ENCODE measurements at places on chromosomes 12 and 14.

DNA sequence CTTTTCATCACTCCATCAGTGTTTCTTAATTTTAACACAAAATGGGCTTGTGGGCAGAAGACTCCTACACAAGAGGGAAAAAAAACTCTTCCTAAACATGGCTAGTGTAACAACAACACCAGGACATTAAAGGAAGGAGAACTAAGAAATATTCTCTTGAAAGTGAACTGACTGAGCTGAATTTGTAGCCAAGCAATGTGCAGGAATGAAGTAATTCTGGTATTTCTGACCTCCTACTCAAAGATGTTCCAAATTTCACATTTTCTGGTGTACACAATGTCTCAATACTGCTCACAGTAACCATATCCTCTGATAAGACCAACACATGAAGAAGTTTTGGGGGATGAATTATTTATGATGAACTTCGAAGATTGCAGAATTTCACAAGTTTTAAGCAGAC is 357.3 kb downstream of the DUSP6 start:
- DNase-seq = no peak

GRCh38 chr12:116150452-116150851 is 127.0 kb downstream of the MED13L start:
- no peak for DNase-seq

DNA sequence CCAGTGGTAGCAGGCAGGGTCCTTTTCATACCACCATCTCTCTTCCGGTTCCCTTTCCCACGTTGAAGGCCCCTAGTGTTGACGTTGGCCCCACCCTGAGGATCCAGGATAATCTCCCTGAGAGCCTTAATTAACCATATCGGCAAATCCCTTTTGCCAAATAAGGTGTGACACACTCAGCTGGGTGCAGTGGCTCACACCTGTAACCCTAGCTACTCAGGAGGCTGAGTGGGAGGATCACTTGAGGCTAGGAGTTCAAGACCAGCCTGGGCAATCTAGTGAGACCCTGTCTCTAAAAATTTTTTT is 2.8 kb upstream of the TMEM119 start:
- DNase-seq = no peak

DNA sequence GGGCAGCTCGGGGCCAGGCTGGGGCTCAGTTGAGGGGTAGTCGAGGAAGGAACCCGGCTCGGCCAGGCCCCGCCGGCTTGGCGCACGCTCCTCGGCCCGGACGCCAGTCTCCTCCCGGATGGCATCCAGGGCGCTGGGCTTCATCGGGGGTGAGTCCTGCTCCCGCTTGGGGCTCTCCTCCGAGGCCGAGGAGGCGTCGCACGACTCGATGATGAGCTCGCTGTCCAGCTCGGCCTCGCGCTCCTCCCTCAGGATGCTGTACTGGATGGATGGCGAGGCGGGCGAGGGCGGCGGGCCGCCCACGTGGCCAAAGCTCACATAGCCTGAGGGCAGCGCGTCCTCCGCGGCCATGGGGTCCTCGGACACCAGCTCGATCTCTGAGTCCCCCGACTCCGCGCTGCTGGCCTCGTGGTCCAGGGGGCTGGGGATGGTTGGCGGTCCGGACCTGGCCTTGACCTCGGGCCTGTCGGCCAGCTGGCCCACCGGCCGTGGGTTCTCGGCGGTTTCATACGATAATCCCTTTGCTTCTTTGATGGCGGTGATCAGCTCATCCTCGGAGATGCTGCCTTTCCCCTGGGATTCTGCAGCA is 143.4 kb downstream of the RTN1 start:
- DNase-seq = no peak

DNA sequence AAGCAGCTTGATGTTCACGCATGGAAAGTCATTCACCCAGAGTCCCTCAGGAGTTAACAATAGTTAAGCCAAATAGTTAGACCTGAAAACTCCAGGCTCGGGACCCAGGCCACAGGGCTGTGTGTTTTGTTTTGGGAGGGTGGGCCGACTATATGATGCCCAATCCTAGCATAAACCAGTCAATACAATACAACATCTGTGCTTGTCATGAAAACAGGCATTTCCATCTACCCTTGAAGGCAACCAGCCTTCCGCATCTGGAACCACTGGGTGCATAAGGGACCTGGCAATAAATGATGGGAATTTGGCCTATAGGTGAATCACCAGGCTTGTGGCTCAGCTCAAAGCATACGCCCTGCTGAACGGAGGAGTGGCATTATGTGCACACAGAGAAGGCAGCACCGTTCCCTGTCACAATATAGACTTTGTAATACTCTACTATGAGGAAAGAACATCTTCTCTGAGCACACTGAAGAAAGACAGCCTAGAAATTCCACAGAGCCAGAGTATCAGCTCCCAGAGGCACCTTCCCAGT is 91.0 kb upstream of the FOXN3 start:
- DNase-seq = no peak

- no peak for DNase-seq
Observed at GRCh38 chr12:79217306-79217705, 352.7 kb downstream of the SYT1 start.

GRCh38 chr12:99393763-99394162 is 253.8 kb upstream of the GARIN6 start:
- no peak for DNase-seq

GRCh38 chr12:27186022-27186839 is 57.9 kb upstream of the STK38L start:
- no peak for DNase-seq

- peak; percentile 17 for DNase-seq
Observed at GRCh38 chr12:131351319-131352028, 359.4 kb upstream of the SFSWAP start.

- DNase-seq = no peak
Observed at GRCh38 chr12:92362126-92362525, 216.5 kb upstream of the BTG1 start.

GRCh38 chr14:94117856-94118255 is 7.3 kb downstream of the IFI27 start:
- DNase-seq = no peak

DNA sequence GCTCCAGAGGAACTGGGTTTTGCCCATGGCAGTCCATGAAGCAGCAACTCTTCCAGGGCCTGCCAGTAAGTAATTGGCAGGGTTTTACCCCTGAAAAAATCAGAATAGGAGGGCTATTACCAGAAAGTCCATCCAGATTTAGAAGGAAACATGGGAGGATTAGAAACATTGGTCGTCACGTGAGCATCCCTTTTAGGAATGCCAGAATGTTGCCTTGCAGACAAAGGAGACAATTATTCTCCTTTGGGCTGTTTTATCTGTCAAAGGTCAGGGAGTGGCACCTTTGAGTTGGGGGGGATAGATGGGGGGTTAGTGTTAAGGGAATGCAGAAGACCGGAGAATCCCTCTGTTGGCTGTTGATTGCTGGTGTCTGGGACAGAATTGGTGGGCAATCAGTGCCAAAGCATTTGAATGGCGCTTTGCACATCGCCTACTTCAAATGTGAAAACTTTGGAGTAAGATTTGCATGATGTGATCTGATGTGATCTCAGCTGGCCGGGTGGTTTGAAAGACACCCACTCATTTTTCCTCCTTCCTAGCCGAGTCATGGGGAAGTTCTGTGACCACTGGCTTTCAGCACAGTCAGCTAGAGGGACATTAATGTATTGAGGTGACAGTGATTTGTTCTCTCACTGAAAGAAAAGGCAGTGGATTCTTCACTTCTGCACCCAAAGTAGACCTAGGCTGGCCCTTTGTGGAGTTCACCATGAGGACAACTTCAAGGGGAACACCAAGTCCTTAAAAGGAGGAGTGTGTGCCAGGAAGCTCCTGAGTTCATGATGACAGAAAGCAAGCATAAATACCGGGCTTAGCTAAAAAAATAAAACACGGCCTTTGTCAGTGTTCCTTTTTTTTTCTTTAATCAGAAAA is 31.4 kb downstream of the FLVCR2 start:
- DNase-seq = no peak

DNA sequence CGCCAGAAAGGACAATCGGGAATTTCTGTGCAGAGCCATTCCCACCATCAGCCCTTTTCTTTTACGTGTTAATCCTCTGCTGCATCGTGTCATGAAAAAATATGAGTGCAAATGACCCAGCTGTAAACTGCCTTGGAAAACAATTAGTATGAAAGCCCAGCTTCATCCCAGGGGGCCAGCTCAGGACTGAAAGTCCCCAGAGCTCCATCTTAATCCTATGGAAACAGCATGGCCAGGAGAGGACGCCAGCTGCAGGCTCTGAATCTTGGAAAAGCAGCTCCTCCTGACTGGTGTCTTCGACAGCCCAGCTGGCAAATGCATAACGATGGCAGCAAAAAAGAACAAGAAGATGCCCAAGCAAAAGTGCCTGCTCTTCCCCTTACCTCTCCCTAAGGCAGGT is 191.5 kb downstream of the NTF3 start:
- no peak for DNase-seq

DNA sequence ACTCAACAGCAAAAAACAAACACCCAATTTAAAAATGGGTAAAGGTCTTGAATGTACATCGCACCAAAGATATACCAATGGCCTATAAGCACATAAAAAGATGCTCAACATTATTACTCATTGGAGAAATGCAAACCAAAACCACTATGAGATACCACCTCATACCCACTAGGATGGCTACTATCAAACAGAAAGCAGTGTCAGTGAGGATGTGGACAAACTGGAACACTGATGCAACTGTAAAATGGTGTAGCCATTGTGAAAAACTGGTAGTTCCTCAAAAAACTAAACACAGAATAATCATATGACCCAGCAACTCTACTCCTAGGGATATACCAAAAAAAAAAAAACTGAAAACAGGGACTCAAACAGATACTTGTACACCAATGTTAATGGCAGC is 49.3 kb downstream of the CDK17 start:
- no peak for DNase-seq

- no peak for DNase-seq
Observed at GRCh38 chr14:59483363-59483762, 845 bp downstream of the L3HYPDH start.

DNA sequence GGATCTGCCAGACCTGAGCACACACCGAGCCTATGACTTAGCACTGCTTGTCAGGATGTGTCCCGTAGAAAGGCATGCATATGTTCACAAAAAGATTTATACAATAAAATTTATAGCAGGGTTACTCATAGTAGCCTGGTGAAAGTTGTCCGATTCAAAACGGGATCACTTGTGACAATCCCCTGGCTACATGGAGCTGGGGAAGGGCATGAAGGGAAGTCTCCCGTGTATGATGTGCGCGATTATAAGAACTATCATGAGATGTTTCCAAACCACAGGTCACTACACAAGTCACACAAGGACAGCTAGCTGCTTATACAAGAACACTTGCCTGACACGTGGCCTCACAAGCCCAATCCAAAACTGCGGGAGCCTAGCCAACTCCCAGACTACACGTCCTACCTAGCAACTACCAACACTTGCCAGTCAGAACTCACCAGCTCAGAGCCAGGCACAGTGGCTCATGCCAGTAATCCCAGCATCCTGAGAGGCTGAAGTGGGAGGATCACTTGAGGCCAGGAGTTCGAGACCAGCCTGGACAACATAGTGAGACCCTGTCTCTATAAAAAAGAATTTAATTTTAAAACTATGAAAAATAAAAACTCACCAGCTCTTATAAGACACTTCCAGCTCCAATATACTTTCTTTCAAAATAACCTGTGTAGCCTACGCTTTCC is 7.5 kb upstream of the CDCA4 start:
- DNase-seq = peak; percentile 5

- DNase-seq = peak; percentile 39
Observed at GRCh38 chr14:52068615-52069306, at the start of gene NID2. TSS of gene NID2 (minus strand) at chr14:52069059. CDS start at chr14:52068994, 65 bp downstream.

DNA sequence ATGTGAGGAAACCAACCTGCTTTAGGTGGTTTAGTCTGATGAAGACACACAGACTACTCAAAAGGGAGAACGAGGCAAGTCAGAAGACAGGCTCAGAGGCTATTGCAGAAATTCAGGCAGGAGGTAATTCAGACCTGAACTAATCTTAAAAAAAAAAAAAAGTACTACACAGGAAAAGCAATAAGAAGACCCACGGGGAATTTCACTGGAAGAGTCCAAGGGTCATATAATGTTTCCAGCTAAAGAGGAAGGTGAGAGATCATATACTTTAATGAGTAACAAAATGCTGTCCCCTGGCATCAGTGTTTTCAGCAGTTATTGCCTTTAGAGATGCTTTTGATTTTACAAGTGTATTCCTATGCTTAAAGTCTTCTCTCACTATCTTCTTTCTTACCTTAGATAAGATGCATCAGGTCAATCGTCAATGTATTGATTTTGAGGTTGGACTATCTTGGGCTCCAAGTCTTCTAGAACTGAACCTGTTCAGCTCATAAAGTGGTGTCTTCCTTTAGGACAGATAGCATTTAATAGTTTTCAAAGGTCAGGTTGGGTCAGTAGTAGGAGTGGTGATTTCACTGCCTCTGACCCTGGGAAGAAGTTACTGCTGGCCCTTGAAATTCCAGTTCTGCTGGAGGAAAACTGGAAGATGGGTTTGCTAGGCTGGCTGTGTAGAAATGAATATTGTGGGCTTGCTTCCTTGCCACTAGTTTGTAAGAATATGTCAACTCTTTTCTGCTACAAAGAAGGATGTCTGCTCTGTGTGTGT is 60.0 kb downstream of the FAR2 start:
- DNase-seq = no peak

- no peak for DNase-seq
Observed at GRCh38 chr12:120369603-120370342, 809 bp upstream of the MSI1 start.

DNA sequence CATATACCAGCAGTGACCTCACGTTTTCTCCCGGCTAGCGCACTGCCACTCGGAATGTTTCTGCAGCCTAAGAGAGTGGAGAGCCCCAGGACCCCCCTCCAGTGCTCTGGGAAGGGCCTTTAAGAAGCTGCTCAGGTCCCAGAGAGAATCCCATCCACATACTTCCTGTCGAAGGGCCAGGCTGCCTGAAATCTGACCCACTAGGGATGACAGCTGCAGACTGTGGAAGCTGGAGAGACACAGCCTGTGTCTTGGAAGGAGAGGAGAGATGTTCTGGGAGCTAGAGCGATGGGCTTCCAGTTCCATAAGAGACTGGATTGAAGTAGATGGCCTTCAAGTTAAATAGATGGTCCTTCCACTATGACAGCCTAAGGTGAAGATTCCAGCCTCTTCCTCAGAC is 54.4 kb downstream of the IQSEC3 start:
- no peak for DNase-seq

DNA sequence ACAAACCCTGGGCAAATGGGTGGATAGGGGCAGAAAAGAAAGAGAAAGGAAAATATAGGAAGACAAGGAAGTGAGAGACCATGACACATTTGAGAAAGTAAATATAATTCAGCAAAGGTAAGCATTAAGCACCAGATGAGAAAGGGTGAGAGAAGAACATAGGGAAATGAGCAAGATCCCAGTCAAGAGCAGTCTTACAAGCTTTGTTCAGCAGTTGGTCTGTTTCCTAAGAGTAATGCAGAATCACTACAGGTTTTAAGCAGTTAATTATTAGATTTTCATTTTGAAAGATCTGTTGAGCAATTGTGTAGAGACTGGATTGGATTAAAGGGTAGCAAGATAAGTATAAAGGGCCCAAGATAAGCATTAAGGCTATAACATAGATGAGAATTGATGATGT is 146.3 kb downstream of the PLCZ1 start:
- no peak for DNase-seq

- no peak for DNase-seq
Observed at GRCh38 chr12:87656311-87656710, 372.9 kb downstream of the C12orf50 start.
